Lower leg skin (tissue), 4 donors: ENCODE measurements at places on chromosomes 6 and 20.
A peak's percentile ranks its signal among the peaks of the same experiment; 100 is the strongest.

GRCh38 chr6:160137130-160137988 is 15.7 kb downstream of the SLC22A1 start:
- DNase-seq, result peak; percentile 12

DNA sequence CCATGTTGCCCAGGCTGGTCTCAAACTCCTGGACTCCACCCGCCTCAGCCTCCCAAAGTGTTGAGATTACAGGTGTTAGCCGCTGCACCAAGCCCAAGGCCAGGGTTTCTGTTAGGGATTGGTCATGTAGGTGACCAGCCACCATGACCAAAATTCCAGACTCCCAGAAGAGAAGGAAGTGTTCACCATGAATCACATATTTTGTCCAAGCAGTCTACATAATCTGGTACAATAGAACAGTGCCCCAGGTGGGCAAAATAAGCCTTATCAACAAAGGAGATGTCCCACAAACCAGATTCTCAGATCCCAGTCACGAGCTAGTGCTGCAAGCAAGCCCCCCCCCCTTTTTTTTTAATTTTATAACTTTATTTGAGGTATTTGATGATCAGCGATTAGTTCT is 20.0 kb downstream of the ZNF341 start:
- no peak for DNase-seq

DNA sequence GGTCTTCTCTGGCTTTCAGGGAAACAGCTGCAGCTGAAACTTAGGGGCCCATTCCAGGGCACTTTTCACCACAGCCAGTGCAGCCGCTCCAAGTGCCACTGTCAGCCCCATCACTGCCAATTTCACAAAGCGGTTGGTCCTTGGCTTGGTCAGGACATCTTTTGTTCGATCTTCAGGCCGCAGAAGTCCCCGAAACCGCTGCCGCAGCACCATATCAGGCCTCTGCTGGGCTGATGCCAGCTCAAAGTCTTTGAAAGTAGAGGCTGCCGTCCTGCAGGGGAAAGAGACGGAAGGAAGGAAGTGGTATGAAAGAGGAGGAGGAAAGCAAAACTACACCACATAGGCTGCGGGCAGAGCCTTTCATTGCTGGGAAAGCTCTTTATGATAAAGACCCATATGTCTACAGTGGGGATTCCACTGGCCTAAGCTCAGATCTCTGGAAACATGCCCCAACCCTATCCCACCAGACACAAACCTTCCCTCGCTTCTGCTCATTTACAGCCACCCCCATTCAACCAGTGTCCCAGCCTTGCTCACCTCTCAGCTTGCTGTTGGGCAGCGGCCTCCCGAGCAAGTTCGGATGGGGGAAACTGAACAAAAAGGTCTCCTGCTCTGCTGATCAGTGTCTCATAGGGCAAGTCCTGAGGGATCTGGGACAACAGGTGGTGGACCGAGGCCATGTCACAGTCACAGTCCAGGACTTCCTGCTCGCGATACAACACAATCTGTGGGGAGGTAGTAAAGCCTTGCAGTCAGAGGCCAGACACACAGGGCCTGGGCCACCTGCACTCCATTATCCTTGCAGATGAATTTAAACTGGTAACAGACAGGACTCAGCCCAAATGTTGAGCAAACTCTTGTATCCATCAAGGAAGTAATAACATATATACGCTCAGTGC is 23.5 kb downstream of the TBC1D20 start:
- DNase-seq, result no peak

DNA sequence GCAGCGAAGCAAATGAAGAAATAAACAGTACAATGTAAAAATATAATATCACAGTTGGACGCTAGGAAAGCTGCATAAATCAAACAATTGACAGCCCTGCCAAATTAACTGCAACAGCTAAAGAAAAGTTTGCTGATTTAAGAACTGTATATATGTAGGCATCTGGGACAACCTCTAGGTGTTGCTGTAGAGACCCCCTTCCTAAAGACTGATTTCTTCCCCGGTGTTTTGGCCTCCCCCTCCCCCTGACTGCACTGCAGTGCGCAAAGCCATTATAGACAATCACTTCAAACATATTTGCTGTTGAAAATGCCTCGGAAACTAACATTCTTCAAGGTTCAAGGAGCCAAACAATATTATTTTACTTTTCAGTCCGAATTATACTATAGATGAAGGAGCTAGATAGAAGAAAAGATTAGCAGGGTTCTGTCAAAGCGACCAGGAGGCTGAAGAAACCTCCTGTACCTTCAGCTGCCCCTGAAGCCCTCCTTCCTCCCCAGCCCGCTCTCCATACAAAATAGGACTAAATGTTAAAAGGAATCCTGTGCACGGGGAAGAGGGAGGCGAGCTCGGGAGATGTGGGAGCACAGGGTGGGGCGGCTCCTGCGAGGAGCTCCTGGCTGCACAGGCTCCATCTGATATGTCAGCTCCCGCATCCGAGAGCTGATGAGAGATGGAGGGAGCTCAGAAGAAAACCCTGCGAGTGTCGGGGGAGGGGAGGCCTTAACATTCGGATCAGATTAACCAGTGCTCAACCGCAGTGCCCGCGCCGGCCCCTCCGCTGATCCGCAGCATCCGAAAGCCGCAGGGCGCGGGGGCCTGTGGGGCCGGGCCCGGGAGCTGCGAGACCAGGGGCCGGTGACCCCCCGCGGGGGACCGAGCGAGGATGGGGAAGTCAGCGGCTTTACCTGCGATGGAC is 822 bp downstream of the ELOVL4 start:
- DNase-seq, result no peak

DNA sequence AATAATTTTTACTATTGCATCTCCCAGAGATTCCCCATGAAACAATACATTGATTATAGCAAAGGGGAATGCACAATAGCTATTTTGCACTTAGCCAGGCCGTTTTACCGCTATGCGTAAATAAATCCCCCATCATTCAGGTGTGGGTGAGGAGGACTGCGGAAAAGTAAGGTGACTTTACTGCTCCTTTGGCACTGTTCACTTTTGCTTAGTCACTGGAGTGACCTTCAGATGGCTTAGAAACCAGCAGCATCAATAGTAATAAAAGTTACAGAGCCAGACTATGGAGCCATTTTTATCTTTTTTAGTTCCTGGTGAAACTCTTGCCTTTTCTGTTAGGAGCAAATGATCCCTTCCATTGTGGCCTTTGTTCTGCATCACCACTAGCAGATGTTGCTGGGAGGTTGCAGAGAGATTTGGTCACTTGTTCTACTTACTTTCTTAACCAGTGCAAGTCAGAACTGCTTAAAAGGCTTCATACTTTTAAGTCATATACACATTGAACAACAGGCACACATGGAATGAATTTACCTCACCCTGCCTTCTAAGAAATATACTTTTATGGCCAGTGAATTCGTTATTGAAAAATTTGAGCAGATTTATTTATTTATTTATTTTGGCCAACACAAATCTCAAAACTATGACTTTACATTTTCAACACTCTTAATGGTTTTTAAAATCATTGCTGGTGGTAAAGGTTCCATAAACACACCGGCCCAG is 12.1 kb upstream of the BTBD3 start:
- no peak for DNase-seq

GRCh38 chr6:46490425-46491200 is 636 bp downstream of the RCAN2 start:
- no peak for DNase-seq

GRCh38 chr20:33154252-33154651 is 13.7 kb upstream of the BPIFA2 start:
- DNase-seq, result peak; percentile 62

DNA sequence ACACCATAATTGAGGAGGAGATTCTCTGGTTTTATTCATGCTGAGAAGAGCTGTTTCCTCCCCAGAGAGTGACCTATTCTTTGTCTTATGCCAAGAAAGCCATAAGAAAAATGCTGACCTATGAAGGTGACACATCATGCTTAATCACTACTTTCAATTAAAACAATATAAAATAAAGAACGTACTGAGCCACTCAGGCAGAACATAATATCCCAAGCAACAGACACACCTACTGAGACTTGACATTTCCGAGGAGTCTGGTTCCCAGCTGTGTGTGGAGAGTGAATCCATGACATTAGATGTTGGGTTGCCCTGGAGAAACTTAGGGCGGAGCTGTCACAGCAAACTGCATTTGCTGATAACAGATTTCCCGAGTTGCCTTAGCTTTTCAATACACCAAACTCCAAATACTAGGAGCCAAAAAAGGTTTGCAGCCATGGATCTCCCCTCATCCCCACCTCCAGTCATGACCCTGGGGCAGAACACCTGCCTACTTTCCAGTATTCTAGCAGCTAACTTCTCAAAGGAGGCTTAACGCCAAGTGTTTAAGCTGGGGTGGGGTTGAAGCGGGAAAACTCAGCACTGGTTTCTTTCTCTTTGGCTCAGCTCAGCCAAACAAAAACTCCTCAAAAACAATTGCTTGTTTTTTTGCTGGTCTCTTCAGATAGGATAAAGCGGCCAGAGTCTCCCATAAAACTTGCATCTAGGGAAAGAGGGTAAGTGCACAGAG is 92.2 kb downstream of the BACH2 start:
- DNase-seq, result no peak

- DNase-seq, result no peak
Observed at GRCh38 chr6:26044140-26045064, 42.8 kb upstream of the HFE start.

DNA sequence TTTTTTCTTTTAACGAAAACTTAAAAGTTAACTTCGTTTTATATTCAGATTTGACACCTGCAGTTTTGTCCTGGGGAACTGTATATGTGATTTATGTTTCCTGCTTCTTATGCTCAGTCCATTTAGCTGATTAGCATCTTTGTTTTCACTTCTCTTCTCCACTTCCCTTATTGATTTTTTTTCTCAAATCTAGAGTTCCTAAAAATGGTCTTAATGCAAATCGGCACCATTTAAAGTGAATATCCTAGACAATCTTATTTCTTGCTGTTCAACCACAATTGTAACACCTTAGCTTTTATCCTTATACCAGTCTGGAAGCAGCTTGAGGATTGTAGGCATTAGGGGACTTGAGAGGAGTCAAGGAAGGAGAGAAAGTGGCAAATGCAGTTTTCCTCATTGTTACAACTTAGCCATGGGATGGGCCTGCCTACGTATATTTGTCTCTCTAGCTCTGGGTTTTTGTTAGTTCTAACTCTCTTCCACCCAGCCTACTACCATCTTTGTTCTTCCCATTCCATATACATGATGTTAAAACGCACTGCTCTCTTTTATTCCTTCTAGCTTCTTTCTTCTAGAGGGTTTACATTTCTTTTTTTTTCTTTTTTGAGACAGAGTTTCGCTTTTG is 8.5 kb downstream of the QRSL1 start:
- DNase-seq, result no peak

DNA sequence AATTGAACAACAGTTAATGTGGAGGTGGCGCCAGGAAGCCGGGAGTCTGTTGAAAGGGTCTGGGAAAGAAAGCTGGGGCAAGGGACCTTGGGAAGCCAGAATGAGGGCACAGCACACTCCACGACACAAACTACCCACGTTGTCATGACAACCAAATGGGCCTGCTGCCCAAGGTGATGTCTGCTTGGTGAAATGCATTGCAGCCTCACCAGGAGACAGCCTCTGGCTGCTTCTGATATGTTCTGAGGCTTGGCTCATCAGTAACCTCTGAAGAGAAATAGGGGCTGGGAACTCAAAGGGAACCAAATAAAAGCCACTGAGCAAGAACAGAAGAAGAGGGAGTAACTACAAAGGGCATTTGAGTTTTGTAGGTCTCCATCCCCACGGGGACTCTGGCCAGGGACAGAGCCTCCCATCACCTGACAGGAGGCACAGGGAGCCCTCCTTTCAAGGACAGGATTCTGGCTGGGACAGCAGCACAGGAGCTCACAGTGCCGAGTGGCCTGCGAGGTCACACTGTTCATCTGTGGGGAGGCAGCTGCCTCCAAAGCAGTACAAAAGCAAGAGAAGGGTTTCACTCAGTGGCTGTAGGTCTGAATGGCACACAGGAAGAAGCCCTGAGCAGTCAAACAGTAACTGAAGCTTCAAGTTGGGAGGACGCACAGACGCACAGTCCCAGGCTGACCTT is 44.6 kb upstream of the KCNK16 start:
- no peak for DNase-seq

- no peak for DNase-seq
Observed at GRCh38 chr6:138716013-138716412, 57.6 kb upstream of the CCDC28A start.
